Thymus (tissue), 14 donors: ENCODE measurements at places on chromosomes 2 and 18. TPM values are rescaled to one million over a fixed set of nuclear protein-coding genes. Genes with fewer than 3 reads are reported as not detected.

The SCG2 gene
- total RNA-seq = 0.28 TPM

GRCh38 chr2:236207472-236207871, 39.3 kb upstream of the GBX2 start:
- no peak overlapping the region for H3K4me3 ChIP-seq
- peaks cover 4% of the 10 kb centered on the region for H3K27me3 ChIP-seq
- H3K27ac ChIP-seq = no peak overlapping the region
- H3K36me3 ChIP-seq = no peaks in the 10 kb centered on the region
- H3K4me1 ChIP-seq = no peaks in the 10 kb centered on the region
- DNase-seq = no peak

DNA sequence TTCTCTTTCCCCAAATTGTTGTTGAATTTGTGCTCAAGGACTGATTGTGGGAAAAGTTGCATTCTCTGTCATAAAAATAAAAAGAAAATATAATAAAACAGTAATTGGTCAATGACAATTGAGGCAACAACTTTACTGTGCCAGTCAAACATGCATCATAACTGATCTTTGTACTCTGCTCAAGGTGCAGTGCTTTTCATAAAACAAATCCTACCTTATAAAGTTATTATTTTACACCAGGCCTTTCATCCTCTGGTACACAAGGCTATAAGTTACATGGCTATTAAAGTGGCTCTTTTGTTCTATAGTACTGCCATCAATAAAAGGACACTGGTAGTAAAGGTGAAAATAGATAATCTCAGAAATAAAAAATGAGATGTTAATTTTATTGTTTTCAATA, 761.9 kb downstream of the SATB2 start:
- no peak overlapping the region for H3K4me3 ChIP-seq
- no peaks in the 10 kb centered on the region for H3K27me3 ChIP-seq
- no peaks in the 10 kb centered on the region for H3K4me1 ChIP-seq

The SLC8A1 gene
- total RNA-seq = 20.4 TPM

DNA sequence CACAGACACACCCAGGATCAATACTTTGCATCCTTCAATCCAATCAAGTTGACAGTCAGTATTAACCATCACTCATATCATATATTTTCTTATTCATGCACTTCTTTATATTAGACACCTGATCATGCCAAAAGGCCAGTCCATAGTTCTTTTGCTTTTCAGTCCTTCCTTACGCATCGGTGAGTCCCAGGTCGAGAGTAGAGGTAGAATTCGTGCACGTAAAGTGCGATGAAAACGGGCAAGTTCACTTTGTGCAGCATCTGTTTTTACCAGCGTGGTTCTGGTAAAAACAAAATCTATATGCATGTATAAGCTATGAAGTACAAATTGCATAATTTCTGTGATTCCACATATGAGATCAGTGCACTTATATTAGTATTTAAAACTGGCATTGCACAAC, 1.2 kb upstream of the COPS8 start:
- H3K4me1 ChIP-seq = peaks cover 5% of the 10 kb centered on the region
- DNase-seq = no peak
- H3K4me3 ChIP-seq = no peak overlapping the region

The CEBPZOS gene
- total RNA-seq = 23.2 TPM

The ITPRIPL1 gene
- 7.7 TPM for total RNA-seq

DNA sequence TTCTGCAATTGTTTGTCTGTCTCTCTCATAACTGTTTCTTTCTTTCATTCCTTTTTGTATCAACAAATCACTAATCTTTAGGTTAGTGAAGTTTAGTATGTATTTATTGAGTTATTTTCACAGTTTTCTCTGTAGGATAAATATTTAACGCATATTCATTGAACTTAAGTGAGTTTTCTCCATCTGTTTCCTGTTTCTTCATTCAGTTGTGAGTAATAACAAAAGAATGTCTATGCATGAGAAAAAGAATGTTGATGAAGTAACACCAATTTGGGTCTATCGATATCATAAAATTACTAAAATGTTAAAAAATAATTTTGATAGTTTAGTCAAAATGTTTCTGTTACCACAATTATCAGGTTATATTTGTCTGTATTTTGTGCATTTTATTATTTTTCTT, 948.0 kb downstream of the DSC3 start:
- DNase-seq = no peak
- H3K27me3 ChIP-seq = no peaks in the 10 kb centered on the region
- no peak overlapping the region for H3K27ac ChIP-seq
- no peaks in the 10 kb centered on the region for H3K4me1 ChIP-seq
- no peak overlapping the region for H3K4me3 ChIP-seq

The SESTD1 gene
- 4.4 TPM for total RNA-seq

DNA sequence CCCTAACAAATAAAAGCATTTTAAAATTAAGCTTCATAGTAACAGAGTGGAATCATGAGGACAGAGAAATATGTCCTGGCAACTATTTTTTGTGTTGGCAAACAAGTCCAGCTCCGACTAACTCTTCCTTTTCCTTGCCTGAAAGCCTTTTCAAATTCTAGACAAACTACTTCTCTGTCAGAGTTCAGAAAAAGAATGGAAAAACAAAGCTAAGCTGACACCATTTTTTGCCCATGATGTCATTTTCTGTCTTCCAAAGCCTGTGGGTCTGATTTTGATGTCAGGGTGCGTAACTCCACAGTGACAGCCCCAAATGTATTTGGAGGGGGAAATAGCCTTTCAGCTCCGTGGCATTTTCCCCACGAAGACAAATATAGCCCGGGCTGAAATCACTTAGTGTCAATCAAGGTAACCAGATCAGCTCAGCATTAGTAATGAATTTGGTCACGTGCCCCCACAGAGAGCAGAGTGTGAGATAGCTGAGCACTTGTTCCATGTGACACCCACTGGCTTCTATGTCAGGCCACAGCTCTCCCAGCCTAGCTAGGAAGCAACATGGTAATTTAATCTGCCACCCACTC, 233.0 kb upstream of the SIX2 start:
- H3K27me3 ChIP-seq = no peaks in the 10 kb centered on the region
- no peaks in the 10 kb centered on the region for H3K36me3 ChIP-seq
- DNase-seq = no peak
- no peaks in the 10 kb centered on the region for H3K4me1 ChIP-seq
- no peak overlapping the region for H3K27ac ChIP-seq
- H3K4me3 ChIP-seq = no peak overlapping the region

GRCh38 chr2:128308889-128309279, 9.8 kb downstream of the HS6ST1 start:
- DNase-seq = no peak
- H3K27ac ChIP-seq = no peak overlapping the region
- peaks cover 81% of the 10 kb centered on the region for H3K4me1 ChIP-seq
- peaks cover 71% of the 10 kb centered on the region for H3K36me3 ChIP-seq

DNA sequence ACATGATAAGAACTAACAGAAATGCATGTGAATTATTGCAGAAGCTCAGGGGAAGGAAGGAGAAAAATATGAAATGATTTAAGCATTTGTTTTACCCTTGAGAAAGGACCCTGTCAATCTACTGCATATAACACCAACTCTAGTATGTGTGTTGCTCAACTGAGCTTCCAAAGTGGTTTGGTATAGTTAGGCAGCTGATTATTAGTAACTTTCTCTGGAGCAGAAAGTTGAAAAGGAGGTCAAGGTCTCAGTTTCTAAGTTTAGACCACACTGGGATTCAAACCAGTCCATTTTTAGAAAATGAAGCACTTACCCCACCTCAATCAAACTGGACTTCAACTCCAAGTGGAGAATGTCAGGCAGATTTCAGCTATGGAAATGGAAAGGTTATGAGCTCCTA, 123.3 kb upstream of the CDC42EP3 start:
- no peaks in the 10 kb centered on the region for H3K36me3 ChIP-seq
- no peak overlapping the region for H3K4me3 ChIP-seq
- H3K4me1 ChIP-seq = no peaks in the 10 kb centered on the region
- H3K27ac ChIP-seq = no peak overlapping the region

DNA sequence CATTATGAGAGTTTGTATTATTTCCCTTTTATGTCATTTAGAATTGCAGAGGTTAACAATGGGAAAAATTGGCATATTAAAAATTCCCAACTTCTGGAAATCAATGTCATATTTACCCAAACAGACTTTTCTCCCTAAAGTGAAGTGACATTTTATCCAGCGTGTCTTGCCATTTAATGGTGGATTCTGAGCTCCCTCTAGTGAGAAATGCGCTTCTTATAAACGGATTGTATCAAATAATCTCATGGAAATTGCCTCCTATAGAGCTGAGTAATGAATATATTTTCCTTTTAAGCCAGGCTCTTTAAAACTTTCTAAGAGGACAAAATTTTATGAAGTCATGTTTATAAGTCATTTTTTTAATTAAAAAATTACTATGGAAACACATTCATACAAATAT, 5.7 kb upstream of the GCFC2 start:
- no peaks in the 10 kb centered on the region for H3K4me1 ChIP-seq
- H3K27me3 ChIP-seq = no peaks in the 10 kb centered on the region
- H3K4me3 ChIP-seq = no peak overlapping the region
- no peak for DNase-seq

GRCh38 chr2:134457765-134458472, 204.0 kb downstream of the MGAT5 start:
- H3K36me3 ChIP-seq = peaks cover 15% of the 10 kb centered on the region
- H3K27me3 ChIP-seq = no peaks in the 10 kb centered on the region
- no peak for DNase-seq
- H3K4me3 ChIP-seq = no peak overlapping the region

GRCh38 chr2:74741629-74742028, 87.6 kb downstream of the SEMA4F start:
- DNase-seq = no peak
- no peaks in the 10 kb centered on the region for H3K4me1 ChIP-seq
- no peaks in the 10 kb centered on the region for H3K36me3 ChIP-seq
- no peak overlapping the region for H3K27ac ChIP-seq
- no peak overlapping the region for H3K4me3 ChIP-seq

- H3K4me3 ChIP-seq = peak overlapping the region; percentile 39
- no peaks in the 10 kb centered on the region for H3K36me3 ChIP-seq
- H3K4me1 ChIP-seq = peaks cover 27% of the 10 kb centered on the region
- DNase-seq = no peak
Measured at GRCh38 chr2:218893349-218894150, 12.9 kb downstream of the WNT10A start.

- no peak overlapping the region for H3K4me3 ChIP-seq
- no peaks in the 10 kb centered on the region for H3K27me3 ChIP-seq
- no peaks in the 10 kb centered on the region for H3K4me1 ChIP-seq
Measured at GRCh38 chr2:154484338-154485099, 214.0 kb upstream of the KCNJ3 start.

GRCh38 chr2:127029350-127030051, 77.5 kb downstream of the BIN1 start:
- no peak overlapping the region for H3K27ac ChIP-seq
- no peaks in the 10 kb centered on the region for H3K36me3 ChIP-seq
- peaks cover 20% of the 10 kb centered on the region for H3K27me3 ChIP-seq
- peaks cover 6% of the 10 kb centered on the region for H3K4me1 ChIP-seq
- no peak overlapping the region for H3K4me3 ChIP-seq

GRCh38 chr2:118849226-118850167, 2.0 kb upstream of the EN1 start:
- H3K4me3 ChIP-seq = no peak overlapping the region
- H3K27me3 ChIP-seq = peaks cover 100% of the 10 kb centered on the region
- H3K27ac ChIP-seq = no peak overlapping the region
- no peaks in the 10 kb centered on the region for H3K36me3 ChIP-seq

The ST3GAL5 gene
- 35.4 TPM for total RNA-seq
